ENCODE measurements at places on chromosomes 11 and 22.
A peak's percentile ranks its signal among the peaks of the same experiment; 100 is the strongest.

- DNase-seq = no peak
Observed at GRCh38 chr22:43996170-43996980, 27.7 kb upstream of the PARVB start.

DNA sequence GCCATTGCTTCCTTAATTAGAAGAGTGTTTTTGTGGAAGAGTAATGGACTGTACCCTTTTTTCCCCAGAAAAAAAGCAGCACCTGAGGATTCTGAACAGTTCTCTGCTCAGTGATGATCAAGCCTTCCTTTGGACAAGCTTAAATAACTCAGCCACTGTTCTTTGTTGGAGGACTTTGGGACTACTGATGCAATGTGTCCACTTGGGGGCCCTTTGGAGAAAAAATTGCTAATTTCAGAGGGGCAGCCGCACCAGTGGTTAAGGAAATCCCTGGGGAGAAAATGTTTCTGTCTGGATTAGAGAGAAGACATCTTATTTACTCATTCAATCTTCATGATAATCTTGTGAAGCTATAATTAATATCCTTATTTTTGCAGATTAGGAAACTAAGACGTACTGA, 5.3 kb upstream of the KMT2A start:
- no peak for DNase-seq

GRCh38 chr11:85595285-85595884, 31.8 kb downstream of the DLG2 start:
- peak; percentile 9 for DNase-seq

DNA sequence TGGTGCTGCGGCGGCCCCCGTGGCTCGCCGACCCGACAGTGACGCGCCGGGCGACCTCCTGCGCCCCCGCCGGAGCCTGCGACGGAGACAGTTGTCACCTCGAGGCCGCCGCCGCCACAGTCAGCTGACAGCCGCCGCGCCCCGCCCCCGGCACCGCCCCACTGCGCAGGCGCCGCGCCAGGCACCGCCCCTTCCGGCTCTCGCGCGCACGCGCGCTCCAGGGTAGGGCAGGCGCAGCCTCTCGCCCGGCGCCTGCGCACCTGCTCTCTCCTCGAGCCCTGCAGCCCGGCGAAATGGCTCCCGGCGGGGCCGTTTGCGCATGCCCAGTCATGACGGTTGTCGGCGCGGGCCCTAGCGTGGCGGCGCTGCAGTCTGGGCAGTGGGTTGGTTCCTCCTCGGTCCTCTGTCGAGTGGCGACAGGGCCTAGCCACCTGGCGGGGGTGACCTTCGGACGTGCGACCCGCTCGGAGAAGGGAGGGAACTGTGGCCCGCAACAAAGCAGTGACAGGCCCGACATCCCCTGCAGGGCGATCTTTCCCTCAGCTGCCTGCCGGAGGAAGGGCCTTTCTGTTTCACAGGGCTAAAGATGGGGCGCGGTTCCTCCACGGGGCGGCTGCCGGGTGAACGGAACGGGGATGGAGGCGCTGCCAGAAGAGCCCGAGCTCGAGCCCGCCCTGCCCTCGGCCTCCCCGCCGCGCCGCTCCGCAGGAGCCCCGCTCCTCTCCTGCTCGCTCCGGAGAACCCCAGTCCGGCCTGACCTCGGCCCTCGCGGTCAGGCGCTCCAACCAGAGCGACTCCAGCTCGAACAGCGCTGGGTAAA, at the start of gene TOLLIP:
Gene TOLLIP (minus strand): TSS at position 135 of the 820 bp plus-strand sequence. CDS start 134 bp downstream, at position 1.
- DNase-seq = peak; percentile 33

- DNase-seq = no peak
Observed at GRCh38 chr22:20205464-20205963, 54.7 kb upstream of the CCDC188 start.

GRCh38 chr22:45917146-45917545, 59.8 kb downstream of the WNT7B start:
- no peak for DNase-seq

DNA sequence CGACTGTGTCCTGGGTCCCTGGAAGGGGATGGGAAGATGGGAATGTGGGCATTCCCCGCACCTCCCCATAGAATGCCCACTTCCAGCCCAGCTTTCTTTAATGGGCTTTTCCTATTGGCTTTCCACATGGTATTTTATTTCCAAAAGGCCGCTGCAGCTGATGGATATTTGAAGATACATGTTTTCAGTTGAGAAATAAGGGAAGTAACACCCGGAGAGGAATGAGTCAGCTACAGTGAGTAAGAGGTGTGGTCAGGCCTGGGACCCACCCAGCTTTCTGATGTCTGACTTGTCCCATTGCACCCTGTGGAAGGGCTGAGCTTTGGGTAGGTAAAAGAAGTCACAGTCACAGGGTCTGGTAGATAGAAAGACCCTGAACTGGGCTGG, 476.9 kb downstream of the MIAT start:
- peak; percentile 64 for DNase-seq

Data from GM04503 (cell line).